ENCODE measurements at places on chromosomes 12 and 14.

DNA sequence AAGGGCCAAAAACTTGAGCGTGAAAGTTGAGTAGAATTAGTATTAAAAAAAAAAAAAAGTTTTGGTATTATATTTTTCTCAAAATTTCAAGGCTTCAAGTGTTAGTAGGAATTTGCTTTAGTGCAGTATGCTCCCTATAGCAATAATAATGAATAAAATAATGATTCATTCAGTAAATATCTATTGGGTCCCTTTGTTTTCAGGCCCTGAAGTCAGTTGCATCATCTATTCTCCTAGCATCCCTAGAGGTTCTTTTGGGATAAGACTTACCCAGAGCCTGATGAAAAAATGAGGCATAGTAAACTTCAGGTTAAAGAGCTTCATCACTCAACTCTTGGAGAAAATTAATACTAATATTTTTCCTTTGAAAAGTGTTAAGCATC lies 1.1 kb downstream of the KMT5A start:
- no peak for DNase-seq

DNA sequence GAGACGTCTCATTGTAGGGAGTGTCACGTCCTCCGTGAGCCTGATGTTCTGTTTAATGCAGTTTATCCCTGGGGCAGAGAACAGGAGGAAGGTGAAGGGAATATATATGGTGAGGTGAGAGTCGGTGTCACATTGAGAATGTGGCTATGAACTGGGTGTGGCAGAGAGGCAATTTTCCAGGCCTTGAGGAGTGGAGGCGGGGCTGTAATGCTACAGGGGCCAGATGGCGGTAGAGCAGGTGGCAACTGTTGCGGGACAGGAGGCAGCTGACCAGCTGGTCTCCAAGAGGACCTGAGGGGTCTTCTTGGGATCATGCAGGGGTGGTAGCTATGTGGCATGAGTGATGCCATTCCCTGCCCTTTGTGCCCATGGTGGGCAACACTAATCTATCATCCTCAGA lies 59.6 kb downstream of the CACNA1C start:
- DNase-seq = no peak

GRCh38 chr12:117587631-117588287 lies 226.3 kb upstream of the NOS1 start:
- DNase-seq = peak; percentile 78

DNA sequence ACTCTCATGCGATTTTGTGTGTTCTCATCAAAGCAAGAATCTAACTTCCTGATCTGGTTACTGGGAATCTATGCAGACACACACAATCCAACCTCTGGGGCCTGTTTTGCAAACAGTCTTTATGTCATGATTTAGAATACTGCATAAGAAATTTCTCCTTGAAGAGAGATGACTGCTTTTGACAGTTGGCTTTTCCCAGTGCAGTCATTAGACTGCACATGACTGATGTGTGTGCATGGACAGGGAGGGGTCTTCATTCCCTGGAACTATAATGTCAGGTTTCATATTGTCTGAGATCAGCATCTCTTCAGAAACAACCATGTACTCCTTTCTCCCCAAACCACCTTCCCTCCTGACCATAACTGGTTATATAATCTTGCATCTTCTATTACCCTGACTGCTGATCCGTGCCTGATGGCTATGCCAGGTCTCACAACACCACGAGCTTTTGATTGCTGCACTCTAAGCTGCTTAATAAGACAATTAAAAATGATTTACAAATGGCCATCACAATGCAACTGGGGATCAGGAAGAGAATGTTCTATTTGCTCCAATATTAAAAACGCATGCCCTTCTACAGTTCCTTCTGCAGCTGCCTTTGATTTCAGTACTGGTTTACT lies 995.4 kb downstream of the NRXN3 start:
- no peak for DNase-seq

GRCh38 chr14:71212093-71212492 lies 304.8 kb downstream of the PCNX1 start:
- no peak for DNase-seq

DNA sequence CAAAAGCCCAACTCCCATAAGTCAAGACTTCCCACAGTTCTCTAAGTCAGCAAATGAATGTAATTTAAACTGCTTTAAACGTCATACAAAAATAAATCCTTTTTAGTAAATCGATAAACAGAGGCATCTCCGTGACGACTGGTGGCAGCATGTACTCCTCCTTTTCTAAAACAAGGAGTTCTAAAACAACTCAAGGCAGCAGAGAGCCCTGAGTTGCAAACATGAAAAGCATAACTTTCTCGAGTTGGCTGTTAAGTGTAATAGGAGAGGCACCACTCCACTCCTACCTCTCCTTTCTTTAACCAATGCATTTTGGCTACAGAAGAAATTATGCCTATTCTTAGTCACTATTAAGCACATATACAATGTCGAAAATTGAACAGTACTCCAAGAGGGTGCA lies 22.0 kb downstream of the LTBR start:
- DNase-seq = no peak

DNA sequence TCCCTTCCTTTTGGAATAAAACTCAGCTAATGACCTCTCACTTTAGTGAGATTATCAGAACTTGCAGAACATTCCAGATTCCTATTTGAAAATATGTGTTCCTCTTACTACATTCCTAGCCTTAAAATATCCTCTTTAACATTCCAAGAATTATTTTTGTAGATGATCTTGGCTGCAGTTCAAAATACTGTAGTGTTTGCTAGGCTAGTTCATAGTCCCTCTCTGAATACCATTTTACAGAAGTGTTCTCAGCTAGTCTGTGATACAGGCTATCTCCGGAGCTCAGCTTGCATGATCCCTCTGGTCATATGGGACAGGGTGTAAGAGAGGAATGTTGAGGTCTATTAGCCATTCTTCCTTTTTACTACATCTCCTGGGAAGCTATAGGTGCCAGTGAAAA lies 17.6 kb upstream of the GPR33 start:
- DNase-seq = no peak

- no peak for DNase-seq
Measured at GRCh38 chr12:11070999-11071398, 8.9 kb upstream of the TAS2R46 start.

- peak; percentile 48 for DNase-seq
Measured at GRCh38 chr14:37150414-37150813, 22.0 kb downstream of the SLC25A21 start.

- no peak for DNase-seq
Measured at GRCh38 chr12:45575823-45576475, 153.6 kb upstream of the ARID2 start.

DNA sequence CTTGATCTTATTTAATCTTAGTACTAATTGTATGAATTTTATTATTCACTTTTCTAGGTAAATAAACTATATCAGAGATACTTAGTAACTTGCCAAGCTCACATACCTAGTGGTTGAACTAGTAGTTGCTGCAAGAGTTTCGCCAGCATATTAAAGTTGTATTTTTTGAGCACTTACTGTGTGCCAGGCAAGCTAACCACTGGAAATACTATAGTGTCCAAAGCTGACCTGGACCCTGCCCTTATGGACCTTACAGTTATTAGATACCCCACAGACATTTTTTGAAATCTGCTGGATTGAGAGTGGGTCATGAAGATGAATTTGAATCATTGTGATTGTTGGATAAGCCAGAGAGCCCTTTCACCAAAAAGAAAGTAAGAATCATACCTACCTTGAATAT lies 125.0 kb downstream of the RAD51B start:
- no peak for DNase-seq

DNA sequence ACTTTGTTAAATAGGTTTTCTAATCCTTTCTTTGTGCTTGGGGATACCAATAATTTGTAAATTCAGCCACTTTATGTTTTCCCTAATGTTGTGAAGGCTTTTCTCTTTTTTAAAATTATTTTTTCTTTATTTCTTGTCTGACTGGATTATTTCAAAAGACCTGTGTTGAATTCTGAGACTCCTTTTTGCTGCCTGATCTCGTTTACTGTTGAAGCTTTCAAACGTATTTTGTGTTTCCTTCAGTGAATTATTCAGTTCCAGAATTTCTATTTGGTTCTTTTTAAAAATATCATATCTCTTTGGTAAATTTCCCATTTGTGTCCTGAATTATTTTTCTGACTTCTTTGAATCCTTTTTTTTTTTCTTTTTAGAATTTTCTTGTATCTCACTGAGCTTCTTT lies 241.6 kb downstream of the LRIG3 start:
- DNase-seq = no peak

- peak; percentile 39 for DNase-seq
Measured at GRCh38 chr14:77270361-77271112, 469 bp downstream of the NGB start.

DNA sequence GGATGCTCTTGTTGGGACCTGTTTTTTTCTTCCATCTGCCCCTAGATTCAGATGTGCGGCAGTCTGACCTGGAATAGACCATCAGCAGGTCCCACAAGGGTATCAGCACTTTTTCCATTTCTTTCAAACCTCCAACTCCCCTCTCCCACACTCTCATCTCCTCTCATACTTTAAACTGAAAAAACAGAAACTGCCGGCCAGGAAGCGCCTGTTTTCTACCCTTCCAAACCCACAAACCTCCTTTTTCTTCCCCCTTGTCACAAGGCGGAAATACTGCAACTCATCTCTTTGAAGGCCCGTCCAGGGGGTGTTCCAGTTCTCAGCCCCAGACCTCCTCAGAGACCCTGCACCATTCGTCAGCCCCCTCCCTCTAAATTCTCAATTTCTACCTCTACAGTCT lies 62.5 kb upstream of the FKBP4 start:
- no peak for DNase-seq

DNA sequence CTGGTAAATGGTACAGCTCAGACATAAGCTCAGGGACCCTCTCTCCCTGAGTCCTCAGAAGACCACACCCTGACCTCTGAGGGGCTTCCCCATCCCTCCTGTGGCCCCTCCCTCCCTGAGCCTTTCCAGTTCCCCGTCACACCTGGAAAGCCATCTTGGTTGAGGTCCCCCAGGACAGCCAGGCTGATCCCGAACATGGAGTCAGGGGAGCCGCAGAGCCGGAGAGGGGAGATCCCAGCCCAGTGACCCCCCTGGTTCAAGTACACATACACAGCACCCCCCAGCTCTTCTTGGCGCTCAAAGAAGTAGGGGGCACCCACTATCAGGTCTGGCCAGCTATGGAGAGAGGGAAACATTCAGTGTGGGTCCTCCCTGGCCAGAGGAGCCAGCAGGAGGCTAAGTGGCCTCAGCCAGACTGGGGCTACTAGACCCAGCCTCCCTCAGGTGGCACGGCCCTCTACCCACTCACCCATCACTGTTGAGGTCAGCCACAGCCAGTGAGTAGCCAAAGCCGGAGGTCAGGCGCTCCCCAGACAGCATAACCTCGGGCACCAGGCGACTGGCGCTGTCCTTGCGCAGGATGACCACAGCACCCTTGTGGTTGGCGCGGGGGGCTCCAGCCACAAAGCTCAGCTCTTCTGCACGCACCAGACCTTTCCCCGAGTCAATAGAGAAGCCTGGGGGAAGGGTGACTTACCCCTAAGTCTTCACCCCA lies 9.3 kb downstream of the ITGA7 start:
- no peak for DNase-seq

DNA sequence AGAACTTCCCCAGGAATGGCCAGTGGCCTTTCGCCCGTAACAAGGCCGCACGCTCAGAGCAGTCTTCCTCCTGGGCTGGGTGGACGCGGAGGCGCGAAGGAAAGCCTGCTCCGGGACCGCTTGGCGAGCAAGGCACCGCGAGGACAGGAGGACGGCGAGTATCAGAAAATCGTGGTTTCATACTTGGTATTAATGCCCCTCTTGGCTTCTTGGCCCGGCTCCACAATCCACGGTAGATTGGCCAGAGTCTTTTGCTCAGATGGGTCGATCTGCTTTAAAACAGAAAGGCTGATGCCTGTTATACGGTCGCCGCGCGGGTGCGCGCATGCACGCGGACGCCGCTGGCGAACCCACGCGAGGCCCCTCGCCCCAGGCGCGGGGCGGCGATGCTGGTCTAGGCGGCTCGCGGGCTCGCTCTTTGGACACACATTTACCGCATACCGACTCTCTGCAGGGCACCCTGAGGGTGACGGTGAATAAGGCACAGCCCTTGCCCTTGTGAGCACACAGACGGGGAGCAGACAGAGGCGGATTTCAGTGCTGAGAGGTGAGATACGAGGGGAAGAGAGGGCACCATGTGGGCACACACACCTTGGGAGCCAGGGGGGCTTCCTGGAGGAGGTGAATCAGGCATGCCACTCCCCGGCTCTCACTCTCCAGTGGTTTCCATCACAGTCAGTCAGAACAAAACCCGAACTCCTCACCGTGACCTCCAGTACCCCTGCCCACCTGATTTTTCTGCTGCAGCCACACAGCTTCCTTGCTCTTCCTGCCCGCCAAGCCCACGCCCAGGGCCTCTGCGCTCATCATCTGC lies 100.7 kb downstream of the APAF1 start:
- DNase-seq = peak; percentile 26

- no peak for DNase-seq
Measured at GRCh38 chr14:100473249-100473648, 114.0 kb downstream of the BEGAIN start.

- no peak for DNase-seq
Measured at GRCh38 chr12:211142-211465, 2.9 kb downstream of the SLC6A12 start.

GRCh38 chr14:68819260-68819691 lies 26.4 kb upstream of the ZFP36L1 start:
- peak; percentile 39 for DNase-seq

DNA sequence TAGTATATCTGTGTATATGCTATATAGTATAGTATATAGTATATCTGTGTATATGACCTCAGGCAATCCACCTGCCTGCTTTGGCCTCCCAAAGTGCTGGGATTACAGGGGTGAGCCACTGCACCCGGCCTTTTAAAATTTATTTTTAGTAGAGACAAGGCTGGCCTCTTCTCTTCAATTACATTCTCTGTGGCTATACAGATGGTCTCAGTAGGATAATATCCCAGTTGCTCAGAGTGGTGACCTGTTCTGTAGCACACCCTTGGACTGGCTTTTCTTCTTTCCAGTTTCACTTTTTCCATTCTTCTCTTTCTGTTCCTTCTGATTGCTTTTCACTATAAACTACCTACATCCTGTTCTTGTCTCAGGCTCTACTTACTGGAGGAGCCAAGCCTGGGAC lies 3.1 kb upstream of the NFATC4 start:
- no peak for DNase-seq

DNA sequence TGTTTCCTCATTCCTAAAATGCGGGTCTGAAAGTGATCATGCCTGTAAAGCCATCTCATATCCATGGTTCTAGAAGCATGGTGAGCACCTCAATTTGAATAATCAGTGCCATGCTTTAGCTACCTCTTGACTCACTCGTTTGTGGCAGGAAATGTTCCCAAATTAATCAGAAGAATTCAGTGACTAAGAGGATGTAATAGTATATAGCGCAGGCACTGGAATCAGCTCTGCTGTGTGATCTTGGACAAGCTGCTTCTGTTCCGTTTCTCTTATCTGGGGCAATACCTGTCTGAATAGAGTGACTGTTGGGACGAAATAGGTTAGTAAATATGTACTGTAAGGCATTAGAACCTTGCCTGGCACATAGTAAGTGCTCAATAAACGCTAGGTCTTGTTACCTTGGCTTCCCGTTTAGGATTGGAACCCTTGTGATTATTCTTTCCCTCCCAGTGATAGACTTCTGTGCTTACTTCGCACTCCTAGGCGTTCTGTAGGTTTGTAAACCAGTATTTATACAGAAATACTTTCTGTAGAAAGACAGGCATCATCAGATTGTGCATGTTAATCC lies 820 bp upstream of the SMAGP start:
- no peak for DNase-seq

- DNase-seq = no peak
Measured at GRCh38 chr14:90490720-90491050, 93.9 kb downstream of the CALM1 start.

GRCh38 chr12:88510843-88511242 lies 69.4 kb downstream of the KITLG start:
- no peak for DNase-seq

Data from neural progenitor cell (in vitro differentiated cells).